ENCODE measurements at places on chromosomes 5 and 9. TPM values are rescaled to one million over a fixed set of nuclear protein-coding genes. Genes with fewer than 3 reads are reported as not detected.

Gene PDE4D
- total RNA-seq: 63.7 TPM

Gene HINT2
- total RNA-seq: 6.2 TPM

Gene RNF183
- total RNA-seq: not detected

Gene LURAP1L
- 2.3 TPM for total RNA-seq

Gene IER5L
- 9.9 TPM for total RNA-seq

Gene KCNV2
- not detected for total RNA-seq

Gene SPINK13
- not detected for total RNA-seq
